Urothelium cell line (cell line): ENCODE measurements at places on chromosomes 13 and 19.

GRCh38 chr13:106210324-106210723 is 325.1 kb downstream of the EFNB2 start:
- no peak for DNase-seq

DNA sequence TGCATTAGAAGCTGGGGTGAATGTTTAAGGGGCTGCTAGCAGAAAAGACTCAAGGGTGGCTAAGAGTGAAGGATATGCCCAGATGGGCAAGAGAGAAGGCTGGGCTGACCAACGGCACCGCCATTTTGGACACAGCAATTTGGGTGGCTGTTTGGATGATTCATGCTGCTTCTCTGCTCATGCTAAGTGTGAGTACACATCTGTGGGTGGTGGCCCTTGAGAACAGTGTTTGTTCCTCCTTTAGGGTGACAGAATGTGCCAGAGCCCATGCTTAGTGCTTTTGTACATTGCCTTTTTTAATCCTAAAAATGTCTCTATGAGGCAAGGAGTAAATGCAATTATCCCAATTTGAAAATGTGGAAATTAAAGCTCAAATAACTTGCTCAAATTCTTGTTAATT is 9.8 kb downstream of the CBY2 start:
- no peak for DNase-seq

GRCh38 chr13:80173224-80173623 is 167.7 kb downstream of the SPRY2 start:
- DNase-seq, result no peak

DNA sequence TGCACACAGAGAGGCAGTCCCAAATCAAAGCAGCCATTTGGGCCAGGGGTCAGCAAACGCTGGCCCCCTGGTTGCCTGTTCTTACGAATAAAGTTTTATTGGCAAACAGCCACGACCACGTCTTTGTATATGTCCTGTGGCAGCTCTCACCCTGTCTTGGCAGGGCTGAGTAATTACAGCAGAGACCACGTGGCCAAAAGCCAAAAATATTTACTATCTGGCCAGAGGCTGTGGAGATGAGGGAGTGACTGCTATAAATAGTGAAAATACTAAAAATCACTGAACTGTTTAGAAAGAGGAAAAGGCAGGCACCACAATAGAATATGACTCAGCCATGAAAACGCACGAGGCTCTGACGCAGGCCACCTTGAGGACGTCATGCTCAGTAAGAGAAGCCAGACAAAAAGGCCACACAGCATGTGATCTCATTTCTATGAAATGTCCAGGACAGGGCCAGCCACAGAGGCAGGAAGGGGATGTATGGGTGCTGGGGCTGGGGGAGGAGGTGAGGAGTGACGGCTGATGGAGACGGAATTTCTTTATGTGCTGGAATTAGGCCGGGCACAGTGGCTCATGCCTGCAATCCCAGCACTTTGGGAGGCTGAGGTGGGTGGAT is 29.4 kb downstream of the SMIM24 start:
- DNase-seq, result peak; percentile 72

- no peak for DNase-seq
These were observed 41.7 kb upstream of the EEF1AKMT1 start for GRCh38 chr13:20815464-20815863.

DNA sequence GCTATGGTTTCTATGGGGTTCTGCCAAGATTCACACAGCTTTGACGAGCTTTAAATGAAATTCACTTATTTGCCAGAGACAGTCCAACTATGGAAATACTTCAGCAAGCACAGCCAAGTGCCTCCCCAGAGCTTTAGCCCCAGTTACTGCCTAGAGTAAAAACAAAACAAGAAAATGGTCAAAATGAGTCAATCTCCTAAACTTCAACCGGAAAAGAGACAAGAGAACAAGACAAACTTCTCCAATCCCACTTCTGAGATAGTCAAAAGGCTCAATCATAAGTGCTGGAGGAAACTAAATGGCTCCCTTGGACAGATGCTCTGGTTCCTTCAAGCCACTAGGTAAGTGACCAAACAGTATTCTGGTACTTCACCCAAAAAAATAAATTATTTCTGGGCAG is 65.8 kb downstream of the KATNAL1 start:
- DNase-seq, result no peak
